M059J (cell line): ENCODE measurements at places on chromosomes 6 and 20.

- peak; percentile 11 for DNase-seq
Observed at GRCh38 chr6:33926451-33926850, 122.6 kb upstream of the MLN start.

GRCh38 chr6:13012977-13013680 lies 296.6 kb downstream of the PHACTR1 start:
- DNase-seq = peak; percentile 9

- no peak for DNase-seq
Observed at GRCh38 chr6:108711071-108711470, 137.2 kb upstream of the ARMC2 start.

GRCh38 chr6:147194652-147195411 lies 9.4 kb upstream of the STXBP5 start:
- DNase-seq = peak; percentile 19

- no peak for DNase-seq
Observed at GRCh38 chr6:35341557-35341956, 801 bp upstream of the PPARD start.

DNA sequence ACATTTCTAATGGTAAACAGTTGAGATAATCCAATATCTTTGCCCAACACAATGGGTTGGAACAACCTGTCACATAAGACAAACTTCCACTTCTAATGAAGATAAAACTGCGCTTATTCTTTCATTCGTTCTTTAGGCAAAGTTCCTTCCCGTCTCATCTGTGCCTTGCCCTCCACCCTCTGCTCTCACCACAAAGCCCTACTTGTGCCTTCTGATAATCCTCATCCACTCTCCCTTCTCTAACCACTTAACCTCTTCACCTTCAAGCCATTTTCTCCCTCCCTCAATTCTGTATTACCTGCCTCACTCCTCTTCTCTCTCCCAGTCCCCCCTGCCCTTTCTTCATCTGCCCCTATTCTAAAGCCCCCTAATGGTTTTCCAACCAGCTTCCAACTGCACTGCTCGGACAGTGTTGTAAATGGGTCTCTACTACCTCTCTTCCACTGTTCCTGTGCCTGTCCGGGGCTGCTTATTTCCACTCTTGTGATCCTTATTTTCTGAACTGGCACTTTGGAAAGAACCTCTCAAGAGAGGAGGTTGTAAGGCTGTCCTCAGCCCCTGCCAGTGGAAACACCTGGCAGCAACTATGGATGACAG lies 62.9 kb upstream of the MYB start:
- no peak for DNase-seq

- DNase-seq = no peak
Observed at GRCh38 chr6:165820407-165820806, 157.4 kb upstream of the PDE10A start.
